ENCODE measurements at places on chromosomes 5 and 9. TPM values are rescaled to one million over a fixed set of nuclear protein-coding genes. Genes with fewer than 3 reads are reported as not detected.

GRCh38 chr5:139183502-139183901 is 14.7 kb downstream of the SIL1 start:
- H3K36me3 ChIP-seq: peaks cover 9% of the 10 kb centered on the region
- H3K27me3 ChIP-seq: no peaks in the 10 kb centered on the region

The MOB3B gene
- total RNA-seq: 0.34 TPM

GRCh38 chr5:1468629-1469527 is 23.6 kb upstream of the SLC6A3 start:
- no peak for DNase-seq
- no peak overlapping the region for H3K4me3 ChIP-seq
- peaks cover 35% of the 10 kb centered on the region for H3K36me3 ChIP-seq
- no peak overlapping the region for H3K27ac ChIP-seq
- no peaks in the 10 kb centered on the region for H3K27me3 ChIP-seq

GRCh38 chr9:21988056-21988990 is 5.9 kb downstream of the CDKN2A start:
- no peak for DNase-seq
- H3K27me3 ChIP-seq: peaks cover 29% of the 10 kb centered on the region
- H3K27ac ChIP-seq: no peak overlapping the region
- H3K4me3 ChIP-seq: no peak overlapping the region
- peaks cover 5% of the 10 kb centered on the region for H3K4me1 ChIP-seq
- no peaks in the 10 kb centered on the region for H3K36me3 ChIP-seq

The ECSCR gene
- 3.7 TPM for total RNA-seq

The CRHBP gene
- total RNA-seq: not detected

GRCh38 chr5:112691758-112692157 is 45.9 kb upstream of the APC start:
- H3K4me3 ChIP-seq: no peak overlapping the region
- DNase-seq: peak; percentile 27
- H3K36me3 ChIP-seq: no peaks in the 10 kb centered on the region

Measured in activated CD4-positive, alpha-beta memory T cell treated with anti-CD3 and anti-CD28 coated beads for 36 hours (primary cell).